ENCODE measurements at places on chromosomes 4 and X. TPM values are rescaled to one million over a fixed set of nuclear protein-coding genes. Genes with fewer than 3 reads are reported as not detected.

DNA sequence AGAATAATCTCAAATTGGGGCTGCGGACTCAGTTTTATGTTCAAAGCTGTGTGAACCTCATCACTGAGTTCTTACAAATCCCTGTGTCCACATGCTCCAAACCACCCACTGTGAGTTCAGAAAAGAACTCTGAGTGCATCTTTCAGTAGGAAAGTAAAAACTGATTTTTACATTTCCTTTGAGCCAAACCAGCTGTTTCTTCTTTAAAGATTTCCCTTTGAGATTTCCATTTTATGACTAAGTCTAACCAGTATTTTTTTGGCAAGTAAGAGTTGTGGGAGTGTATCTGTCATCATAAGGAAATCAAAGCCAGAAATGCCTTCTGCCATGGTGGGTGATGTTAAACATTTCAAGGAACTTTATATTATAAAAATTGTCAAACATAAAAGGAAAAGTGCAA lies 100.0 kb downstream of the TET2 start:
- DNase-seq = peak; percentile 7

Gene OTC
- not detected for polyA plus RNA-seq

DNA sequence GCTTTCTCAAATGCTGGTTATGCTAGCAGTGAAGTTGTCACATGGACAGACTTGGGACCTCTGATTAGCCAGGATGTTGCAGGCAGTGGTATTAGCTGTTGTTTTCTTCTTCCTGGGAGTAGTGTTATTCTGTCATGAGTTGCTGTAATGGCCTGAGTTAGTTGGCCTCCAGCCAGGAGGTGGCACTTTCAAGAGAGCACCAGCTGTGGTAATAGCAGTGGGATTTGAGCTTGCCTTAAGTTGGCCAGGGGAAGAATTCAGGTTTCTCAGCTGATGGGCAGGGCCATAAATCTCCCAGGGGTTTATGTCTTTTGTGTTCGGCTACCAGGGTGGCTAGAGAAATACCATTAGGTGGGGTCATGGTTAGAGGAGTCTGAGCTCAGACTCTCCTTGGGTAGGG lies 132.6 kb downstream of the GLUD2 start:
- no peak for DNase-seq

Gene GPRASP1
- 15.4 TPM for polyA plus RNA-seq

Gene CD38
- 0.78 TPM for polyA plus RNA-seq

Gene SSX2
- polyA plus RNA-seq = not detected

Gene CENPI
- polyA plus RNA-seq = 8.9 TPM

- no peak for DNase-seq
Observed at GRCh38 chr4:108465886-108466500, 154.4 kb upstream of the RPL34 start.

Gene SORBS2
- polyA plus RNA-seq = 65.0 TPM

Measured in right renal cortex interstitium (tissue), 3 donors.